ENCODE measurements at places on chromosomes 1 and 21.

DNA sequence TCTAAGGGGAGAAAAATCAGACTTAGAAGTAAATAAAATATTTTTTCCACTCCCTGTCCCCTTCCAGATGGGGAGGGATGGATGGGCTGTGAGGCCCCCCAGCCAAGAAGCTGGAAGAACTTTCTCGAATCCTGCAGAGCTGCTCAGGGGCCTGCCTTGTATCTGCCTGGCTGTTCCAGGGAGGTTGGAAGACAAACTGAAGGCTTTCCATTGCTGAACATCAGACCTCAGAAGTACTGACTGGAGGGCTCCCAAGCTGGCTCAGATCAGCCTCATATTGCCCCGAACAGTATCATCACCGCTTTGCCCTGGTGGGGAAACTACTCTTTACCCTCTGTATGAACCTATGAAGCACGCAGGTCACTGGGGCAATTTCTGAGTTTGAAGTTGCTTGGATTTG lies 12.4 kb upstream of the F3 start:
- no peak for DNase-seq

GRCh38 chr1:174768516-174768915 lies 231.2 kb upstream of the CACYBP start:
- no peak for DNase-seq

DNA sequence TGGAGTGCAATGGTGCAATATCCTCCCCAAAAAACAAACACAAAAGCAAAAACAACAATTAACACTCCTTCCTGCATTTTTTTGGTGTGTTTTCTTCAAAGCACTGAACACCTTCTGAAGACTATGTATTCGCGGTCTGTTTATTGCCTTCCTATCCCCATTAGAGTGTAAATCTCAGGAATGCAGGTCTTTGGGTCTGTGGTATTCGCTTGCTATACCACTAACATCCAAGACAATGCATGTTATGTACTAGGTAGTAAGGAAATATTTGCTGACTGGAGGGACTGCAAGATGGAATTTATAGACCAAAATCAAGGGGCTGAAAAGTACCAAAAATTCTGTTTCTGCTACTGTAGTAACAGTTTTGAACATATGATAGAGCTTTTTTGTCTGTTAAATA lies 299.4 kb downstream of the RYR2 start:
- no peak for DNase-seq

GRCh38 chr1:206824331-206824730 lies 41.1 kb upstream of the IL20 start:
- DNase-seq, result no peak

All from RCC 7860 (cell line).